ENCODE measurements at places on chromosomes 1 and 21.

DNA sequence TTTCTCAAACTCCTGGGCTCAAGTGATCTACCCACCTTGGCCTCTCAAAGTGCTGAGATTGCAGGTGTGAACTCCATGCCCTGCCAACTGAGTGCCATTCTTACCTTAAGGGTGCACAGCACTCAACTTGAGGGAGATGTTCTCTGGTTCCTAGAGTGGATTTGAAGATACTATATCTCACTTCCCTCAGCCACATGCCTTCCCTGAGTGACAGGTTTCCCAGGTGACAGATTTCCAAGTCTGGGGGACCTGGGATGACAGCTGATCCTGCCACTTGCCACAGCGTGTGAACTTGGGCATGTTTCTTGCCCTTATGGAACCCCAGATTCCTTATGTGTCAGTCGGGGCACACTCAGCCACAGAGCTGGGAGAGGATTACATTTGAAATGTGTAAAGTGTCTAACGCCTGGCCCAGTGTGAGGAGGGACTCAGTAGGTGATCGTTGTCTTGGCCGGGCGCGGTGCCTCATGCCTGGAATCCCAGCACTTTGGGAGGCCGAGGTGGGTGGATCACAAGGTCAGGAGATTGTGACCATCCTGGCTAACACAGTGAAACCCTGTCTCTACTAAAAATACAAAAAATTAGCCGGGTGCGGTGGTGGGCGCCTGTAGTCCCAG is 29.6 kb upstream of the BTG2 start:
- DNase-seq, result no peak

DNA sequence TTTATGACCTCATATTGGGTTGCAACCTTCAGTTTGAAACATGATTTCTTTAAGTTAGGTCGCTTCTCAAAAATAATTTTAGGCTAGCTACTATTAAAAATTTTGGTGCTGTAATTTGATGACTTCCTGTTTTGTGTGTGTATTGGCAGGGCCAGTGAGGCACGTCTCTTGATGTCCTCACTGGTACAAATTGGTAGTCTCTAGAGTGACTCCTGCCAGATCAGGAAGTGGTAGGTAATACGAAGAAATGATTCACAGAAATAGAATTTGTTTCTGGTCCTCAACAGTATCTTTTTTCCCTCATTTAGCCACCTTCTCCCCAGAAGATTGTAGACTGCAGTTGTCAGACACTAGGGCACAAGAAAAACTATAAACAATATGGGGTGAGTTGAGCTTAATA is 120.9 kb upstream of the KIAA1614 start:
- DNase-seq, result no peak

DNA sequence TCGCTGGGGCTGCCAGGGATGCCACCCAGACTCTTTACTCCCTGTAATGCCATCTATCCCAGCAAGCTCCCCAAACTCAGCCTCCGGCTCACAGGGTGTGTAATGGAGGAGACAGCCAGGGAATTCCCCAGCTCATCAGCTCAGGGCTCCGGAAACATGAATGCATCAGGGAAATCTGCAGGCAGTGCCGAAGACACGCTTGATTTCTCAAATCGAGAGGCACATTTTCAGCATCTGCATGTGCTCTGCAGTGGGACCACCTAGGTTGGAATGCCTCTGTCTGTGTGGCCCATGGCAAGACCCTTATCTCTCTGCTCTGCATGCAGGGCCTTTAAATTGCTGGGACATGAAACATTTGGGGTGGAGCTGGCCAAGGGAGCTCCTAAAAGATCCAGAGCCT is 170.1 kb downstream of the TRABD2B start:
- no peak for DNase-seq

GRCh38 chr1:245396615-245397014 is 241.8 kb downstream of the KIF26B start:
- DNase-seq, result no peak

DNA sequence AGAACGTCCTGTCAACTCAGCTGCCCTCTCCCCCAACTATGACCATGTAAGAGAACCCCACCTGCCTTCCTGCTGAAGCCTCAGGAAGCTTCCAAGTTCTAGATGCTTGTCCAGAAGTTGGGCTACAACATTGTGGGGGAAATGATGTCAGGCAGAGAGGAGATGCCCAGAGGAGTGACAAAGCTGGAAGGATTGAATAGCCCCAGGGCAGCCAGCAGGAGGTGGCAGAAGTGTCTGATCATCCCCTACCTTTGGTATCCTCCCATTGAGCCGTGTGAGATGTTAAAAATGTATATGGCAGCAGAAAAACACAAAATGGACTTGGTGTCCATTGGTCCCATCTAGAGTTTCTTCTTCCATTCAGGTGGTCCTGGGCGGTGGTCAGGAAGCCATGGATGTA is 6.6 kb downstream of the EIF3I start:
- DNase-seq, result no peak

GRCh38 chr1:211783266-211783665 is 47.3 kb downstream of the LPGAT1 start:
- no peak for DNase-seq

DNA sequence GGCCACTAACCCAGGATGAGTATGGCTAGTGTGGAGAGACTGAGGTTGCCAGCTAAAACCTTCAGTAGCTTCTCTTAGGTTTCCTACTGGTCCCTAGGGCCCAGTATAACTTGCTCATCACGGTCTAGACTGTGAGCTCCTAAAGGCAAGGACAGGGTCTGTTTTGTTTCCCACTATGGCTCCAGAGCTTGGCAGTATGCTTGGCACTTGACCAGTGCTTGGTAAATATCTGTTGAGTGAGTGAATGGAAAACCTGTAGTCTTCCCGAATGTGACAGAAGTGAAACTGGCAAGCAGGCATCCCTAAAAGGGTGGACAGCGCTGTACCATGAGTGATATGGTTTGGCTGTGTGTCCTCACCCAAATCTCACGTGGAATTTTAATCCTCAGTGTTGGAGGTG is 13.1 kb upstream of the PARS2 start:
- no peak for DNase-seq

- no peak for DNase-seq
Measured at GRCh38 chr1:6322161-6322560, 61.3 kb upstream of the GPR153 start.

DNA sequence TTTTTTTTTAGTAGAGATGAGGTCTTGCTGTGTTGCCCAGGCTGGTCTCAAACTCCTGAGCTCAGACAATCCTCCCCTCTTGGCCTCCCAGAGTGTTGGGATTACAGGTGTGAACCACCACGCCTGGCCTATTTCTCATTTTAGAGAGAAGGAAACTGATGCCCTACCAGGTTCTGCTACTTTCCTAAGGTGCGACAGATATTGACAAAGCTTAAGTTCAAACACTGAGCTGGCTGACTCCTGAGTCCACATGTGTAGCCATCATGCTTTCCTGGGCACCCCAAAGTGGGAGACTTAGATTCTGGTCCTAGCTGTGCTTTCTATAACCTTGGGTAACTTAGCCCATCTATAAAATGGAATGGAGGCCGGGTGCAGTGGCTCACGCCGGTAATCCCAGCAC is 5.1 kb upstream of the TMEM222 start:
- DNase-seq, result no peak

GRCh38 chr1:76901158-76901767 is 34.0 kb downstream of the ST6GALNAC5 start:
- DNase-seq, result no peak

GRCh38 chr1:245707941-245708340 is 553.2 kb downstream of the KIF26B start:
- DNase-seq, result no peak

GRCh38 chr1:99855914-99856450 is 5.8 kb downstream of the AGL start:
- no peak for DNase-seq

DNA sequence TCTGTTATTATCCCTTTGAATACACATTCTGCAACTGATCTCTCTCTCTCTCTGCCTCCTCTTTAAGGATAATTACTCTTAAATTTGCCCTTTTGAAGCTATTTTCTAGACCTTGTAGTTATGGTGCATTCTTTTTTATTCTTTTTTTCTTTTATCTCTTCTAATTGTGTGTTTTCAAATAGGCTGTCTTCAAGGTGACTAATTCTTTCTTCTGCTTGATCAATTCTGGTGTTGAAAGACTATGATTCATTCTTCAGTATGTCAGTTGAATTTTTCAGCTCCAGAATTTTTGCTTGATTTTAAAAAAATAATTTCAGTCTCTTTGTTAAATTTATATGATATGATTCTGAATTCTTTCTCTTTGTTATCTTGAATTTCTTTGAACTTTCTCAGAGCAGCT is 95.6 kb upstream of the GPR52 start:
- DNase-seq, result no peak

DNA sequence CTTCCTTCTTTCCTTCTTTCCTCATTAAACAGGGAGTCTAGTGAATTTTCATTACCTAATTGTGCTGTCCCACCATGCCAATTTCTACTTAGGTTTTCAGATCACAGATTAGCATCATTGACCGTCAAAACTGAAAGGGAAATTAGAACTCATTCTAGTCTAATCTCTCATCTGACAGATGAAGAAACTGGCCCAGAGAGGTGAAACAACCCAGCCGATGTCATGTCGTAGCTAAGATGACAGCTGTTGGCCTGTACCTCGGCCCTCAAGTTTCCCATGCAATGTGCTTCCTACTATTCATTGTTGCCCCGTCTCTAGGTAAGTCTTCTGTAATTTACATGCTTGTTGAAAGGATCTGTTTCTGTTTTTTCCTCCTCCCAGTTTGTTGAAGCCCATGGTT is 128.2 kb upstream of the KIAA0040 start:
- no peak for DNase-seq

- no peak for DNase-seq
Measured at GRCh38 chr1:8825985-8826481, 8.6 kb upstream of the RERE start.

DNA sequence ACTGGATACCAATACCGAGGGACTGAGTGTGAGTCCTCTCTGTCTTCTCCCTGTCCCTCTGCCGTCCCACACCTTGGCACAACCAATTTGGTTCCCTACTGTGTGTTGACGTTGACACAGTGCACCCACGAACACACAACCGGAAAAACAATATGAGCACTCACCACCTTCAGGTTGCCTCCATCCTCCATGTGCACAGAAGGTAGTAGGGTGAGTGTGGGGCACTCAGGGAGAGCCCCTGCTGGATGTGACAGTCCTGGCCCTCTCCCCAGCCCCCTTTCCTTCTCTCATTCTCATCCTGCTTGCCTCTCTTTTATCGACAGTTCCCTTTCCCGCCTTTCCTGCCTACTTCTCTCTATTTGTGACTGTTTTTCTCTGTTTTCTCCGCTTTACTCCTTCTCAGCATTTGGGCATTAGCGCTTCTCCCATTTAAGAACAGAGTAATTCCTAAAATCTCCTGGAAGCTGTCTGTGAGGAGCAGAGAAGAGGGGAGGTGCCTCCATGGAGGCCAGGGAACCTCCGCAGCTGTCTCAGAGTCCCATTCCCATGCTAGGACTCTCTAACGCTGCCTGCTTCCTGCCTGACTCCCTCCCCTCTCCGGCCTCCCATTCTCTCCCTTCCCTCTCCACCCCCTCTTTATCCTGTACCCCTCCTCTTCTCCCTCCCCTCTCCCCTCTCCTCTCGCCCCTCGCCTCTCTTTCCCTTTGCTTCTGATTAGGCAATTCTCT is 16.4 kb downstream of the CADM3 start:
- DNase-seq, result no peak

GRCh38 chr1:17002524-17002902 is 9.2 kb downstream of the ATP13A2 start:
- no peak for DNase-seq

DNA sequence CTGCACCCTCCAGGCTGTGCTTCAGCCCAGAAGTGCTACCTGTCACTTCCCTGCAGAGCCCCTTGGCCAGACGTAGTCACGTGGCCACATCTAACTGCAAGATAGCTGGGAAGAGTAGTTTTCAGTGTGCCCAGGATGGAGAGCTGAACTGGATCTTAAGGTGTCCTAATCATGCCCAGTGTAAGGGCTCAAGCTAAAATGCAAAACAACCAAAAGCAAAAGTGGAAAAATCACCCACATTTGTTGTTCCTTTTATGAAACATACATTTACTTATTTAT is 59.4 kb upstream of the ROR1 start:
- DNase-seq, result no peak

DNA sequence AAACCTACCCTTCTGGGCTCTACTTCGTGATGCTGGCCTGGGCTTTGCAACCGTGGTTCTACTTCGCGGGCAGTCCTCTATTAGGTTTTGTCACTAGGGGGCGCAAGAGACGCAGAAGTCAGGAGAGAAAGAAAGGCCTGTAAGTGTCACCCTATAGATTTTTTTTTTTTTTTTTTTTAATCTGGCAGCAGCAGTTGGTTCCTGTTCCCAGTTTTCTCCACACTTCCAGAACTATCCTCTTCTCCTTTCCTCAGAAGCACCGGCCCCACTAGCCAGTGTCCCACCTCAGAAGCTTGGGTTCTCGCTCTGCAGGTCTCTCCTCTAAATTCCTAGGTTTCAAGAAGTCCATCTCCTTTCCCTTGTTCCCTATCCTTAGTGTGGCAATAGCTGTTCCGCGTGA is 9.1 kb upstream of the LCE2D start:
- DNase-seq, result peak; percentile 6

- DNase-seq, result no peak
Measured at GRCh38 chr1:159067699-159068621, 8.6 kb downstream of the AIM2 start.

GRCh38 chr1:234260578-234260977 is 112.7 kb upstream of the COA6 start:
- no peak for DNase-seq

- DNase-seq, result no peak
Measured at GRCh38 chr1:247111700-247112478, 7.7 kb upstream of the ZNF669 start.

DNA sequence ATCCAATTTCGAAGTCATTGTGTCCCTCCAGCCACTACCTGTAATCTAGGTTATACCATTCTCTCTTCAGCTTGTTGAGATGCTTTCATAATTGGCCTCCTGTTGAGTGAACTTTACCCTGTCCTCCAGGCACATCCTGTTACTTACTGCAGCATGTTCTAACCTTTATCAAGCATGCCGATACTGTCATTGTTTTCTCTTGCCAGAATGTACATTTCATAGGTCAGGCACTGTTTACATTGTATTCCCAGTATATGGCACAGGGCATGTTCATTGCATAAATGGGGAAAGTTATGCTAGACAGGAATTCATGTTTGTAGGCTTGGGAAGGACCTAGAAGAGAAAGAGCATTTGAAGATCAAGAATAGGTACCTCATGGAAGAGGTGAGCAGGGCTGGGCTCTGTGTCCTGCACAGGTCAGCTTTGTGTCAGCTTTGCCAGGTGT is 10.2 kb downstream of the CXADR start:
- no peak for DNase-seq

DNA sequence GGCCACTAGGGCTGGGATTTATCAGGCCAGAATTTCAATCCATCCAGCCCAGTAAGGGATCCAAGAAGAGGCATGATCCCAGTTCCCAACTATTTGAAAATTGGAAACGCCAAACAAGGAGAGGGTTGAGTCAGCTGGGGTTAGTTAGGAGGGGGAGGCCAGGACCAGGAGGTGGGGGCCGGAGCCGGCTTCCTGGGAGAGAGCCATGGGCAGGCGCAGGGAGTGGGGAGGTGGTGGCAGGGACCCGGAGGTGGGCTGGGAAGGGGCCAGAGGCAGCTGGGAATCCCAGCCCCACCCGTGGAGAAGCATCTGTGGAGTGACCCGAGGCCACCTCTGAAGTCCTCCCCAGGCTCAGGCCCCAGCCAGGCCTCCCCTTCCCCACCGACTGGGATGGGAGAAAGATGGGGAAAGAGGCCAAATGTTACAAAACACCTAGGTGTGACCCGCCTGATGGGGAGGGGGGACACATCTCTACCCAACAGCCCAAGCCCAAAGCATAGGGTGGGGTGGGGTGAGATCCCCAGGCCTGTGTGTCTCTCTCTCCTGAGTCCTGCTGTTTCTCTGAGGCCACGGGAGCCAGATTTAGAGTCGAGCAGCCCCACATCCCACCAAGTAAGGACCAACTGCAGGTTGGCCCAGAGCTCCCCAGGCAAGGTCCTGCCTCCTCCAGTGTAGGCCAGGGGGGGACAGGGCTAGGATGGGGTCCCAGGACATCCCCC is 10.1 kb downstream of the HSPG2 start:
- DNase-seq, result no peak
